H9 (cell line): ENCODE measurements at places on chromosomes 2 and 18. TPM values are rescaled to one million over a fixed set of nuclear protein-coding genes. Genes with fewer than 3 reads are reported as not detected.
A peak's percentile ranks its signal among the peaks of the same experiment; 100 is the strongest.

- no peak for DNase-seq
Measured at GRCh38 chr2:27647289-27647688, 16.1 kb downstream of the SUPT7L start.

DNA sequence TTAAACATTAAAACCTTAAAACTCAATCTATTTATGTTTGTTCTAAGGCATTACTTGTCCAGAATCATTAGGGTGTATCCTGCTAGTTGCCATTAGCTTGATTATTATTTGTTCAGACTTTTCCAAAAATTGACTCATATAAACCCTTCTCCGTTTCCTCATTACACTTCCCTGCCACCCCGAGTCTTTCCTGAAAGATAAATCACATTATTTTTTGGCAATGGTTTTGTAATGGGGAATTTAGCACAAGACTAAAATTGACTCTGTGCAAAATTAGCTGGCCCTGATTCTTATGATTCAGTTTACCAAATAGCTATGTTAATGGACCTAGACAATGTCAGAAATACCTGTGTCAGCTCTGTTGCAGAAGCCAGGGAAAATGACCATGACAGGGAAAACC is 112.2 kb upstream of the NT5C1B start:
- no peak for DNase-seq

GRCh38 chr2:79235135-79235534 is 75.6 kb upstream of the REG3A start:
- no peak for DNase-seq

- peak; percentile 49 for DNase-seq
Measured at GRCh38 chr2:237955640-237956401, 11.0 kb upstream of the UBE2F start.

- DNase-seq, result no peak
Measured at GRCh38 chr2:30984148-30984547, 154.1 kb downstream of the GALNT14 start.

- DNase-seq, result no peak
Measured at GRCh38 chr2:172745636-172746035, 10.0 kb downstream of the RAPGEF4 start.

- DNase-seq, result no peak
Measured at GRCh38 chr2:229971298-229971790, 49.0 kb downstream of the FBXO36 start.

DNA sequence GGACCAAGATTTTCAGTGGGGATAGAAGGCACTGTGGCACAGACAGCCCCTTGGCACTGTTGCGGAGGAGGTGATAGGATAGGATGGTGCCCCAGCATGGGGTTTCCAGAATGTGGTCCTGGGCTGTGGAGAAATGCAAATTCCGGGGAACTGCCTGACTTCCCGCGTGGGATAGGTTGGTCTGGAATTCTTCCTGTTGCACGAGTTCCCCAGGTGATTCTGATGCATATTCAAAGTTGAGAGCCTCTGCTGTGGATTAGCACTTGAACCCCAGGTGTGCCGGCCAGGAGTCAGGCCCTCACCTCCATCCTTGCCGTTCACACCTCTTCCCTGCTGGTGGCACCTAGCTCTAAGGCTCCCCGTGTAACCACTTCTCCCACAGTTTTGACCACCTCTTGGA is 15.5 kb downstream of the NCK2 start:
- no peak for DNase-seq

DNA sequence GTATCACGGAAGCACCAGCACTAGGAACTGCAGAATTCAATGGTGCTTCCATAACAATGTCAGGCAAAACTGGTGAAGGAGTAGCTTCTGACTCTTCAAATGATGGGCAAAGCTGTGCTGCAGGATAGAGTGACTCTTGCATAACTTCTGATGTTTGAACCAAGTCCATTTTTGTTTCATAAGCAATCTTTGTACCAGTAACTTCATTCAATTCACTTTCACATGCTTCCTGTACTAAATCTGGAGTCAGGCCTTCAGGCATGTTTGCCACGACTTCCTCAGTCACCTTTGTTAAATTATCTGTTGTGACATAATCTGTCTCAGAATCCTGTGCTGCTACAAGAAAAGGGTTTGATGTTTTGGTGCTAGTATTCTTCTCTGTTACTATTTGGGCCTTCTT is 24.0 kb downstream of the RTN4 start:
- no peak for DNase-seq

DNA sequence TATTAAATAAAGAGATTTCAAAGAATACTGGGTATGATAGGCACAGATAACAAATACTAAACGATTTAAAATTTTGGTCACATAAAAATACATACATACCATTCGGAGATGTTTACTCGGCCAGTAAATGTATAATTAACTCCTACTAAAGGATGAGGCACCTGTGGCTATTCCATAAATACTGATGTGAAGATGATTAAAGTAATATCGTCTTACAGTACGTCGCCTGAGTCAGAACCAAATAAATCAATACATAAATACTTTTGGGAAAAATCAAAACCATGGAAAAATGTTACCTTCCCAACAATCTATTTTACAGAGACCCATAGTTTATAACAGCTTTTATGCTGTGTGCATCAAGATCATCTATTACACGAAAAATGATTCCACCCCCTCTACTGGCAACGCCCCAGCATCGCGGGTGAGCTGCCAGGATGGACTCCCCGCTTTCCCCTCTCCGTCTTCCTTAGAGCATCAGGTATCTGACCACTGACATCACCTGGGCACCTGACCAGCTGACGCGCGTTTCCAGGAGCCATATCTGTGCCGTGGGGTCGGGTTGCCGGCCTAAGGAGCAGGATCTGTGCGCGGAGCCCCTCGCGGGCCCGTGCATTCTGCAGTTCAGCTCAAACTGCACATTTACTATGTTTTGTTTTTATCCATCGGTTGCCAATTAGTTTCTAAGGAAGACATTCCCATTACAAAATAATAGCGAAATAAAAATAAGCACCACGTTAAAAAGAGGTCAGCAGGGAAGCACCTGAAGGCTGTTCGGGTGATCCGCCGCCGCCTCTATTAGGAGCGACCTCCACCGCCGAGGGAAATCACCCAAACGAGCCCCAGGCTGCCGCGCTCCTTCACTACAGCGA is 901 bp downstream of the ICA1L start:
- peak; percentile 92 for DNase-seq

GRCh38 chr18:80190311-80190710 is 57.0 kb downstream of the PARD6G start:
- no peak for DNase-seq

- no peak for DNase-seq
Measured at GRCh38 chr2:197944416-197945096, 140.2 kb downstream of the PLCL1 start.

GRCh38 chr2:290090-290722 is 2.3 kb upstream of the ALKAL2 start:
- peak; percentile 78 for DNase-seq

GRCh38 chr2:102505290-102505689 is 32.3 kb downstream of the SLC9A4 start:
- DNase-seq, result no peak

DNA sequence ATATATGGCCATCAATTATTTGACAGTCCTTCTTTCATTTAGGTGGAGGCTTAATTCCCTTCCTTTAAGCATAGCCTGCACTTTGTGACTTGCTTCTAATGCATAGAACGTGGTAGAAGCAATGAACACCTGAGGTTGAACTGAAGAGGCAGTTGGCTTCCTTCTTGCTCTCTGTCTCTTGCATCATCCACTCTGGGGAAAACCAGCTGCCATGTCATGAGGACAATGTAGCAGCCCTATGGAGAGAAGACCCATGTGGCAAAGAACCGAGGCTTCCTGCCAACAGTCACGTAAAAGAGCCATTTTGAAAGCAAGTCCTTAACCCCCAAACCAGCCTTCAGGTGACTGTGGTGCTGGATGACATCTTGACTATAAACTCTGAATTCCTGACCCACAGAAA is 46.8 kb downstream of the ATOH8 start:
- DNase-seq, result no peak

DNA sequence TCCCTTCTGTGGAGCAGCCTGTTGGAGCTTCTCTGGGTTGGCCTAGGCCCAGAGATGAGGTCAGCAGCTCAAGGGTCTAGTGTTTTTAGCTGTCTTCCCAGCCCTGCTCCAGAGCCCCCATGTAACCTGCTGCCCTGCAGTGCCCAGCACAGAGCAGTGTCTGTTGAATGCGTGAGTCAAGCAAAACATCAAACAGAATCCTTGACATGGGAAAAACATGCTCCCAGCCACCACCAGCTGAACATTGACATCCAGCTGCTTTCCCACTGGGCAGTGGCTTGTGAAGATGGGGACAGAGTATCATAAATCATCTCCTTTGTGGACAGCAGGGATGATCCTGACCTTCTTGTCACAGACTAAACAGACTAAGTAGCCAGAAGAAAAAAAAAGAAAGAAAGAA is 22.6 kb downstream of the IMPA2 start:
- DNase-seq, result no peak

DNA sequence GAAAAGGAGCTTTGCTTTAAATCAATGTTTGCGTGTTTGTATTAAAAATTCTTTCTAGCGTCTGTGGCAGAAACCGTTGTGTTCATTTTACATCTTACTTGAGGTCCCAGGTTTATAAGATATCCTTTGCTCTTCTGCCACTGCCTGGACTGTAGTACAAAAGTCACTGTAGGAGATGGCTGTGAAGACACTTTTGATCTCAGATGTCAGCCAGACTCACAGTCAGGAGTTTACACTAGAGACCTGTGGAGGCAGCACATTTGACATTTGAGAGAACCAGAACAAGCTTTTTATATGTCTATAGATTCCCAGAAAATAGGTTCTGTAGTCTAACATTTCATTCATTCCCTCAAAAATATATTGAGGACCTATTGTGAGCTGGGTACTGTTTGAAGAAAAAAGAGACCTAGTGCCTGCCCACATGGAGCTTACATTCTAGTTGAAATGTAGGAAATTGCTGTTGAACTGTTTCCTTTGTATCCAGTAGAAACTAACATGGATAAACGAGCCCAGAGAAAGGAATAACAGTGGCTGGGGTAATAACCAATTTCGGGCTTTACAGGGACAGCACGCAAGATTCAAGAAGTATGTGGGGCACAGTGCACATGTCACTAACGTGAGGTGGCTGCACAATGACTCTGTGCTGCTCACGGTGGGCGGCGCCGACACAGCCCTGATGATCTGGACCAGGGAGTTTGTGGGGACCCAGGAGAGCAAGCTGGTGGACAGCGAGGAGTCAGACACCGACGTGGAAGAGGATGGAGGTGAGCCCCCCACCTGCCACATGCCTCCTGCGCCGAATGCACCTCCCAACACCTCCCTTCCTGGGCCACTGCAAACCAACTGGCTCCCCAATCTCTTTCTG is 122.3 kb downstream of the RTN4 start:
- DNase-seq, result no peak

DNA sequence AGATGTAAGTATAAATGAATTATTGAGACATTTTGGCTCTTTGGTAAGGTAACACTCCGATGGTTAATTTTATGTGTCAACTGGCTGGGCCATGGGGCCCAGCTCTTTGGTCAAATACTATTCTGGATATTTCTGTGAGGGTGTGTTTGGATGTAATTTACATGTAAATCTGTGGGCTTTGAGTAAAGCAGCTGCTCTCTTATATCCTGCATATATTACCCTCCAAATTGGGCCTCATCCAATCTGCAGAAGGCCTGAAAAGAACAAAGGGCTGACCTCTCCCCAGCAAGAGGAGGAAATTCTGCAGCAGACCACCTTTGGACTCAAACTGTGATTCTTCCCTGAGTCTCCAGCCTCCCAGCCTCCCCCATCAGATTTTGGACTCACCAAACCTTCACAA is 464.1 kb downstream of the PLCL1 start:
- no peak for DNase-seq

DNA sequence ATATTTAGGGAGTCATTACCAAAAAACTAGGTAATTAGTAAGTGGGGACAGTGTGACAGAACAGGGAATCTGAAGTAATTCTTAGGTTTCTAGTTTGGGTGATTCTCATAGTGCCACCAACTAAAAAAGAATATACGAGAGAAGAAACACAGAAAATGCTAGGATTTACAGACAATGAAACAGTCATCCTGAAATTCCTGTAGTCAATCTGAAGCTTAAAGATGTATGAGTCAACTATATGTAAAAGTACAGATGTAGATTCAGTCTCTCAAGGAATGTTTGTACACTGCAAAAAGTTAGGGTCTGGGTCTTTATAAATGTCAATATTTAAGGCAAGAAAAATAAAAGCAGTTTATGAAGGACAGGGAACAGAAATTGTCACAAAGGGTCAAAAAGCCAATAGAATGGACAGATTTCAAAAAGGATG is 107.0 kb downstream of the STRN start:
- DNase-seq, result no peak

DNA sequence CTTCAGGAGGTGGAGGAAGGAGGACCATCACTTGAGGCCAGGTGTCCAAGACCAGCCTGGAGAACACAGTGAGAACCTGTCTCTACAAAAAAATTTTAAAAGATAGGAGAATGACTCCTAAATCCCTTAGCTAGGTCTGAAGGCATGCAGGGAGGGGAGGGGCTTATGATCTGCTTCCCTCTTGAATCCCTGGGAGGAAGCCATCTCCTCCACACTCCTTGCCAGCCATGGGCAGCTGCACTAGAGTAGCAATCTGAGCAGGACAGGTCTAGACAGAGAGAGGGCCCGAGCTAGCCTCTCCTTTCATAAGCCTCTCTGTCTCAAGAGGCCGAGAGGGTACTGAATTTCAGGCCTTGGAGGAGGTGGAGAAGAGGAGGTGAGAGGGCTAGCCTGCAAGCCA is 42.5 kb downstream of the DAPL1 start:
- no peak for DNase-seq

- no peak for DNase-seq
Measured at GRCh38 chr18:9726936-9727335, 18.8 kb downstream of the RAB31 start.

GRCh38 chr2:24925815-24926214 is 5.8 kb upstream of the ADCY3 start:
- no peak for DNase-seq

GRCh38 chr2:37472959-37473358 is 128.5 kb downstream of the QPCT start:
- DNase-seq, result no peak

DNA sequence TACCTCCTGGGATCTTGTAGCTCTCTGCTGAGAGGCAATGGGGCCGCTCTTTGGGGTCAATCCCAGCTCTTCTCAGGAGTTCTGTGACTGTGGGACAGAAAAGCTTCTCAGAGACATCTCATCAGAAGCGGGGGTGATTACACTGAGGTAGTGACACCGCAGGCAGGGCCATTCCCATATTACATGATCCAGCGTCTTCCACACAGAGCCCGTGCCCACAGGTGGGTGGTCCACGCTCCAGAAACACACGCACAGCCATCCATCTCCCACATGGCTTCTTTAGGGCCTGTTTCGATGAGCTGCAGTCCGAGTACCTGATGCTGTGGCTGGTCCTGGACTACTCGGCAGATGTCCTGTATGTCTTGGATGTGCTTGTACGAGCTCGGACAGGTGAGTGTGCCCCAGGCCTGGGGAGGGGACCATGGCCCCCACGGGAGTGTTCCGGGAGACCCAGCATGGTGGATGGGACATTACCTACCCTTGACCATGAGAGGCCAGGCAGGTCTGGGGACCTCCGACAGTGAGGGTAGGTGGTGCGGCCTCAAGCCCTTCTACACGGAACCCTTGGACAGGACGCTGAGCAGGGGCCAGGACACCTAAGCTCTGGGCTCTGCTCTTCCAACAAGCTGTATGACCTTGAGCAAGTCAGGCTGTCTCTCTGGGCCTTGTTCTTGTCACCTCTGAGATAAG is 45.5 kb downstream of the CNGA3 start:
- DNase-seq, result no peak

The PLEKHH2 gene
- 2.5 and 3.1 TPM in 2 replicates for total RNA-seq

The DNAJC5G gene
- total RNA-seq, result 0.37 and 0.44 TPM in 2 replicates

The ARHGAP15 gene
- not detected in 2 replicates for total RNA-seq

The DSC2 gene
- total RNA-seq, result 24.9 and 26.1 TPM in 2 replicates

The MAP3K19 gene
- total RNA-seq, result not detected in 2 replicates

The IL37 gene
- 0.55 TPM in 1 of 2 replicates, not detected in the other for total RNA-seq

The GREB1 gene
- total RNA-seq, result 15.3 and 16.5 TPM in 2 replicates

The HRH4 gene
- not detected in 2 replicates for total RNA-seq

The ATP6V1C2 gene
- total RNA-seq, result 0.72 and 1.2 TPM in 2 replicates
